ENCODE measurements at places on chromosomes 7 and 10.

DNA sequence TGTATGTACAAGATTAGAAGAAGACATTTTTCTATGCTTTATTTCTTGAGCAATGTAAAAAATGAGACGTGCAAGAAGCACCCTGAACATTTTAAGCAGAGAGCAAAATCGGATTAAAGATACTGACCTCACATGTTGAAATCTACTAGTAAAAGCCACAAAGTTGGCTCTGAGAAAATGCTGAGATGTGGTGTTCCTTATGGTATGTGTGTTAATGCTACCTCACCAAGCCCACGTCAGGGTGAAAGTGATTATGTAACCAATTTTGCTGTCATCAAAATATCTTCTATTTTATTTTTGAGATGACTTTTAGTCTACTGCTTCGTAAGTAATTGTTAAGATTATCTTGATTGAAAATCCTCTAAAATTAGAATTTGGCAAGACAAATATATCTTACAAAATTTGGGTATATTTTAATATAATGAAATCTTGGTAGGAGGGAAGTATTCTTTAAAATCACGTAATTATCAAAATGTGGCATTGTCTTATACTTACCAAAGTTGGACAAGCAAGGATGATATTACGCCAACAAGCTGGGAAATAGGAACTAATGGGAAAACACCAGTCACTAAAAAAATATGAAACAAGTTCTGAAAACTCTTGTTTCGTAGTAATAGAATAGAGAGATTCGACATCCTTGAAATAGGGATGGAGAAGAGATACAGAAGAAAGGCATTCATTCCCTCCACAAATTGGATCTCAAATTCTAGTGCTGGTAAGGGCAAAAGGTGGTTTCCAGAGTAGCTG is 5.8 kb downstream of the ADO start:
- no peak for DNase-seq

- DNase-seq = no peak
These were observed 52.9 kb upstream of the FGL2 start for GRCh38 chr7:77252506-77252905.

DNA sequence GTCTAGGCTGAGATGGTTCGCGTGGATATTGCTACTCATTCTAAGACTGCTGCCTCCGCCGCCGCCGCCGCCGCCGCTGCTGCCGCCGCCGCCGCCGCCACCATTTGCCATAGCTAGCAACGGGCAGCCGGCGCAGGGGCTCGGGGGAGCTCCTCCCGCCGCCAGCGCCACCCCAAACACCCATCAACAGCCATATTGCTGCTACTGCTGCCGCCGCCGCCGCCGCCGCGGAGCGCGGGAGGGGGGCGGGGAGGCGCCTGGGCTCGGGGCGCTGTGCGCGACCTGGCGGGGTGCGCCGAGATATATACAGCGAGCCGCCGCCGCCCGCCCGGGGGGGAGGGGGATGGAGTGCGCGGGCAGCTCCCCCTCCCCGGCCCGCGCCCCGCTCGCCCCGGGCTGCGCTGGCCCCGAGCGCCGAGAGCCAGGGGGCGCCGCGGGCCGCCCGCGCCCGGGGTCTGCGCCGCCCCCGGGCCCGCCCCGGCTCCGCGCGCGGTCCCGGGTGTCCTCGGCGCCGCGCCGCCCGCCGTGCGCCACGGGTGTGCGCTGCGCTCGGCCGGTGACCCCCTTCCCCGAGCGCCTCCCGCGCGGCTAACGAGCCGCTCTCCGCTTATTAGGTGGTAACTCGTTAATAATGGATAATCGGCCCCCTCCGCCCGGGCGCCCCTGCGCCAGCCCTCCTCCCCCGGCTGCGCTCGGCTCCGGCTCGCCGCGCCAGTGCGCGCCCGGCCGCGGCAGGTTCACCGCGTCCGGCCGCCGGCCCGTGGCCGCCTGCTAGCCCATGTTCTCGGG is at the start of gene KCNMA1:
Gene KCNMA1 (minus strand): TSS at position 277 of the 789 bp plus-strand sequence.
- DNase-seq = peak; percentile 36

DNA sequence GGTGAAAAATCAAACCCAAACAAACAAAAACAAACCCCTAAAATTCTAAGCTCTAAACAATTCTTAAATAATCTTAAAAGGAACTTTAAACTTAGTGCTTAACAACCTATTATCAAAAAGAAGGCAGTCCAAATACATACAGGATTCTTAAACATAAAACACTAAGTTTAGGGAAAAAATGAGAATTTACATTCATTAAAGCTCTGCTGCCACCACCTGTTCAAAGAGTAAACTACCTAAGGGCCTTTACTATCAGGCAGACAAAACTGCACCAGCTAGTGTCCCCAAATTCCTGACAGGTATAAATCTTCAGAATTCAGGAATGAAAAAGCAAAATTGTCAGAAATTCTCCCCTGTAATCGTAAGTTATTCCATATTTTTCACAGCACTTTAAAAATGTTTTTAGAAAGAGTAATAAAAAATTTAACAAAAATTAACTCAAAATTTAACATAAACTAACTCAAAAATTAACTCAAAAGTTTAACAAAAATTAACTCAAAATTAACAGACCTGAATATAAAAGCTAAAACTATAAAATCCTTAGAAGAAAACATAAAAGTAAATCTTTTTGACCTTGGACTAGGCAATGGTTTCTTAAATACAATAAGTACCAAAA is 55.1 kb downstream of the PDZD8 start:
- peak; percentile 25 for DNase-seq

GRCh38 chr7:127943541-127944521 is 87.4 kb downstream of the LRRC4 start:
- no peak for DNase-seq

GRCh38 chr7:96558530-96558929 is 151.1 kb downstream of the SEM1 start:
- no peak for DNase-seq

DNA sequence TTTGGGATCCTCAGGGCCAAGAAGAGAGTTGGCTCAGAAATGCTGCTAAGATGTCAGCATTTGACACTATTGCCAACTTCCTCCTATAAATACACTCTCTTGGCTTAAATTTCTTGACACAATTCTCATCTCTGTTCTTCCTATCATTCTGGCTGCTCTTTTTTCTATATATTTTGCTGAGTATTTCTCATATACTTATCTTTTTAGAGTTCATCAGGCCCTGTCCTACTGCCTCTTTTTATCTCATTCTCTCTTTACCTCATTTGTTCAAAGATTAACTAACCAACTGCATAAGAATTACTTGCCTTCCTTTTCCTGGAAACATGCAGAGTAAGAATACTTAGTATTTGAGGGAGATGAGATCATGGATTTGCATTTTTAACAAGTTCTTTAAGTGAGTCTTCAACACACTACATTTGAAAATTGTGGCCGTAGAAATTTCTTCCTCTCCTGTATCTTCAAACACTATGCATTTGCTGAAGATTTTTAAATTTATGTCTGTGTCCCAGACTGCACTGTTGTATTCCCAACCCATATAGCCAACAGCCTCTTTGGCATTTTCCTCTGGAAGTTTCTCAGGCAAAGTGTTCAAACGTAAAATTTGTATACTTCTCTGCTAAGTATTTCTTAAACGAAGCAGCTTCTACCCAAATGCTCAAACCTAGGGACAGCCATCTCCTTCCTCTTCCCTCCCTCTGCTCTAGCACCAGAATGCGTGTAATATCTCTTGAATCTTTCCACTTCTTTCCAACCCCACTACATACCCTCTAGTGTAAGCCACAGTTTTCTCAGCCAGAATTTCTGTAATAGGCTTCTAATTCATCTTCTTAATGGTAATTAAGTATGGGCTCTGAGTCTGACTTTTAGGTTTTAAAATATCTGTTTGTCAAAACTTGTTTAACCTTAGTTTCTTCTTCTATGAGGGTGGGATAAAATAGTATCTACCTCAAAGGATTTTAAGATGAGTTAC is 35.5 kb downstream of the ARL4A start:
- DNase-seq = peak; percentile 49
